ENCODE measurements at places on chromosomes 2 and 18. TPM values are rescaled to one million over a fixed set of nuclear protein-coding genes. Genes with fewer than 3 reads are reported as not detected.

DNA sequence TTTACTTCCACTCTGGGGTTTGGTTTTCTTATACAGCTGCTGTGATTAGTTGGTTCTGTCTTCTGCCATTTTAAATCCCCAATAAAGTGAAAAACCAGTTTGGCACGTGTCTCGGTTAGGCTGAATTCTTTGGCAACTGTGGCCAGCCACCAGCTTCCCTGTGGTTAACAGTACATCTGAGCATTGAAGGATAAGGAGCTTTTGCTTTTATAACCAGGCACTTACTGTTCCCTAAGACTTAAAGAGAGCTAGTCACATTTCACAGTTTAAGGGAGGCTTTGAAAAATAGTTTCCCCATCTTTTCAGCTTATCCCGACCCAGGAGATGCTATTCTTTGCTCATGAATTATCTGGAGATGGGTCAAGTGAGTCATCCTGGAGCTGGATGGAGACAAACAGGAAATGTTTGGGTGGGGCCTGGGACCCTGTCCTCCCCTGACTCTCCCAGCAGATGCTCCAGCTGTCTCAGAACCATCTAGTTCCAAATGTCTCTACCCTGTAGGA, 57.3 kb upstream of the EML6 start:
- no peak for DNase-seq

DNA sequence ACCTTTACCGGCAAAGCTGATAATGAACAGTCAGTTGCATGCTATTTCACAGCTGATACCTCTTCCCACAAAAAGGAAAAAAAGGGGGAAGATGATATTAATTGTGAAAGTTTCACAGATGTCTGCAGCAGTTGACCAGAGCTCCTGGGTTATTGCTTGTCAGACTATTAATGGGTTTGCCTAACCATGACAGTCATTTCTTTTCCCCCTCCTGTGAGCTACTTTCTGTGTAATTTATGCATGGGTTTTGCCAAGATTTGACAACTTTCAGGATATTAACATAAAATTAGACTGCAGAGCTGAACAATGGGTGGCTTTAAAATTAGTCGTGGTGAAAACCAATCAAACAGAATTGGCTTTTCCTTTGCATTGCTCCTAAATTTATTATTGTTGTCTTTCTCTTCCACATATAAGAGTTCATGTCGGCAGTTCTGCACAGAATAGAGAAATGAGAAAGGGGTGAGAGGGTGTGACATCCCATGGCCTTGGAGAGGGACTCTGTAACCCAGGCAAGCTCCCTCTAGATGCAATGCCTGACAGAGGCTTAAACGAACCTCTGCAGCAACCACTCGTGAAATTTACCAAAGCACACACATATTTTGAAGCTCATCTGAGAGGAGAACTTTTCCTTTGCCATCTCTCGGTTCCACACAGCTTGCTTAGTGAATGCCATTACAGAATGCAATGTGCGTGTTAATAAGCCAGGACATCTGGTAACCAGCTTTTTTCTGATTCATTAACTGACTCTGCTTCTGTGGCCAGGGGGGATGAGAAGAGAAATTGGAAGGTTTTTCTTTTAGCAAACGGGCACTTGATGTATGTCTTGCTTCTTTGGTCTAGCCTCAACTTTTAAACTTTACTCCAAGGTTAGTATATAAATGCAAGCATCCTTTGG, 82.2 kb upstream of the ITGA4 start:
- no peak for DNase-seq

DNA sequence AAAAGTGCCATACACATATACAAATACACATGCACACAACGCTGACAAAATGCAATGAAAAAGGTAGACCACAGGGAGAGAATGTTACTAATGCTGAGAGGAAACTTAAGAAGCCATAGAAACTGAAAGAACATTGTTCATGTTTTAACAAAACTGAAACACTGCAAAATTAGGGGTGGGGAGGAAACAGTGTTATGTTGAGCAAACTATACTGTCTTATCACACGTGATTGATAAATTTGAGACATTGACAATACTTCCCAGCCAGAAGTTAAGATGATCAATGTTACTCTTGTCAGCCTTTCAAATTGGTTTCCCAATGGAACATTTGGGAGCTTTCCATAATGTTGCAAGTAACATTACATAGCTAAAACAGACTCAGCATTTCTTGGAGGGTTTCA, 165.5 kb downstream of the L3MBTL4 start:
- no peak for DNase-seq

The SRD5A2 gene
- polyA plus RNA-seq = not detected

The COLEC11 gene
- not detected for polyA plus RNA-seq

The RPRM gene
- polyA plus RNA-seq = not detected
